ENCODE measurements at places on chromosomes 6 and 20. TPM values are rescaled to one million over a fixed set of nuclear protein-coding genes. Genes with fewer than 3 reads are reported as not detected.

The VARS1 gene
- total RNA-seq: 53.0 TPM

The EPB41L1 gene
- total RNA-seq: 19.3 TPM

The ROS1 gene
- 0.05 TPM for total RNA-seq

The AURKA gene
- total RNA-seq: 14.3 TPM

The RIPPLY2 gene
- total RNA-seq: not detected

The ZC2HC1B gene
- total RNA-seq: 0.28 TPM

The EEF1E1 gene
- 14.0 TPM for total RNA-seq

- no peak overlapping the region for H3K4me3 ChIP-seq
- peaks cover 13% of the 10 kb centered on the region for H3K4me1 ChIP-seq
- no peak for DNase-seq
- H3K27ac ChIP-seq: peak overlapping the region; percentile 9
- peaks cover 2% of the 10 kb centered on the region for H3K27me3 ChIP-seq
- no peaks in the 10 kb centered on the region for H3K36me3 ChIP-seq
These were observed 65.9 kb upstream of the DDR1 start for GRCh38 chr6:30818391-30818841.

DNA sequence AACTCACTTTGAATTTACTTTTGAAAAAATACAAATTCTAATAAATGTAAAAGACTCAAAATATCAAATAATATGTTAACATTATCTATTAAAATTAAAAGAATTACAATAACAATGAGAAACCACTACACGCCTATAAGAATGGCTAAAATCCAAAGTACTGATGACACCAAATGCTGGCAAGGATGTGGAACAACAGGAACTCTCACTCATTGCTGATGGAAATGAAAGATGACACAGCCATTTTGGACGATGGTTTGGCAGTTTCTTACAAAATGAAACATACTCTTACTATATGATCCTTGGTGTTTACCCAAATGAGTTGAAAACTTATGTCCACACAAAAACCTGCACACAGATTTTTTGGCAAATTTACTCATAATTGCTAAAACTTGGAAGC is 15.6 kb upstream of the STX11 start:
- H3K36me3 ChIP-seq: no peaks in the 10 kb centered on the region
- no peak for DNase-seq

DNA sequence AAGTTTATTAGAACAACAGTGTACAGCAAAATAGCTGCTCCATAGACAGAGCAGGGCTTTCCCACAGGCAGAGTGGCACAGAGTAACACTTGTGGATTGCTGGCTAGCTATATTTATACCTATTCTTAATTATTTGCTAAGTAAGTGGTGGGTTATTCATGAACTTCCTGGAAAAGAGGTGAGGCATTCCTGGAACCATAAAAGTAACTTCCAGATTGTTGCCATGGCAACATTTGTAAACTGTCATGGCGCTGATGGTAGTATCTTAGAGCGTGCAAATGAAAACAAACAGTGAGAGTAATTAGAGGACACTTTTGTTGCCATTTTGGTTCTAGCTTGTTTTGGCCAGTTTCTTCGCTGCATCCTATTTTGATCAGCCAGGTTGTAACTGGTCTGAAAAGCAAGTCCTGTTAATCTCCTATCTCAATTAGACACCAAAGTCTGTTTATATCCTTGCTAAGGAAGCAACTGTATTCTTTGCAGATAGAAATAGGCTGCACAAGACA is 23.9 kb downstream of the DEFB114 start:
- no peak overlapping the region for H3K4me3 ChIP-seq
- H3K36me3 ChIP-seq: no peaks in the 10 kb centered on the region
- no peaks in the 10 kb centered on the region for H3K27me3 ChIP-seq
- no peak overlapping the region for H3K27ac ChIP-seq

DNA sequence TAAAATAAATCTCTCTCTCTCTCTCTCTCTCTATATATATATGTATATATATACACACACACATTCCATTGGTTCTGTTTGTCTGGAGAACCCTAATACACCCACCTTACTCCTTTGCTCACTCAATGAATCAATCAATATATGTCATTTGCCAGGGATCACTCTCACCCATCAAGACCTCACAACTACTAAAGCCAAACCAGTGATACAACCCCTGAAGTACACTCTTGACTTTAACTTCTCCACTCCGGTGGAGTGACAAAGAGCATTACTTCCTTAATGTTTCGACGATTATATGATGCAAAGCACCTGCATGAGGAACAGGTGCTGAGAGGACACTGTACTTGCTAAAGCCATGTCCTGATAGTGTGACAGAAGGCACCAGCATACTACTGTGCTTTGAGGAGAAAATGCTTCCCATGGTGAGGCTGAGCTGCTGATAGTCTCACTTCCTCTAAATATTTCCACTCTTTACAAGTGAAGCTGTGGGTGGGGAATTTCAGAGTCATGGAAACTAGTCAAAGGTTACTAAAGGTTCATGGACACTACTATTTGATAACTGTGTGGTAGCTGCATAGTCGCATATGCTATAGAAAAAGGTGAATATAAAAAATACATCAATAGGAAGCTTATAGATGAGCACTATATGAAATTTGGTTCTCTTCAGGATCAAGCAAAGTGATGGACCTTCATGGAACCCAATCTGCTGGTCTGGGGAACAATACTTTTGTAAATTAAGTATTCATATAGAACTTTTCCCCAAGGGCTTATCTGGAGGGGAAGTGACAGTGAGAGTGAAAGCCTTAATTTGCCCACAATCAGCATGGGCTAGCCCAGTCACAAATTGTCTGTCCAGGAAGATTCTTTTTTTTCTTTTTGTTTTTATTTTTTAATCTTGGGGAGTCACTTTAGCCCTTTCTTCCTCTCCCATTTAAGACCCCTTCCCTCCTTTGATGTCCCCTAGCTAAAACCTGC is 141.9 kb upstream of the NEDD9 start:
- H3K36me3 ChIP-seq: no peaks in the 10 kb centered on the region
- no peak for DNase-seq
- H3K27me3 ChIP-seq: peaks cover 2% of the 10 kb centered on the region
- H3K4me3 ChIP-seq: no peak overlapping the region

GRCh38 chr6:113690281-113691259 is 166.6 kb upstream of the MARCKS start:
- H3K4me3 ChIP-seq: no peak overlapping the region
- no peaks in the 10 kb centered on the region for H3K36me3 ChIP-seq
- H3K4me1 ChIP-seq: no peaks in the 10 kb centered on the region
- H3K27ac ChIP-seq: no peak overlapping the region
- H3K27me3 ChIP-seq: no peaks in the 10 kb centered on the region

GRCh38 chr6:152236370-152237097 is 400.6 kb downstream of the SYNE1 start:
- H3K27me3 ChIP-seq: no peaks in the 10 kb centered on the region
- H3K4me3 ChIP-seq: no peak overlapping the region
- peaks cover 12% of the 10 kb centered on the region for H3K4me1 ChIP-seq
- no peak overlapping the region for H3K27ac ChIP-seq
- peaks cover 11% of the 10 kb centered on the region for H3K36me3 ChIP-seq

DNA sequence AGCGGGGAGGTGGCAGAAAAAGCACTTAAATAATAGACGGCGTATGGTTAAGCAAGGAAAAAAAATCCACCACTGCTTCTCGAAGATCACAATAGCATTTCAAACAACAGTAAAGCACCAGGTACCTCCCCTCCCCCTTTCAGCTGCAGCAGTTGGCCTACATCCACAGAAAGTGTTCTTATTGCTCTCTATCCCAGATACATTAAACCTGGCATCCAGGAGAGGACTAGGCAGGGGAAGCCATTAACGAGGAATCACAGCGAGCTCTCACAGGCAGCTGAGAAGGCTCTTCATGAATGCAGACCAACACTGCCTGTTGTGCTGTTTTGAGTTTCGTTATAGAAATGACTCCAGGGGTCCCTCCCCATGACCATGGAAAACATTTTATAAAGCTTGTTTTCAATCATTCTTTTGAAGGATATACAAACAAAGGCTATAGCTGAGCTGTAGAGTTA is 11.8 kb downstream of the FYN start:
- H3K27ac ChIP-seq: peak overlapping the region; percentile 27
- no peak for DNase-seq
- no peak overlapping the region for H3K4me3 ChIP-seq
- H3K36me3 ChIP-seq: peaks cover 10% of the 10 kb centered on the region

- H3K27me3 ChIP-seq: peaks cover 2% of the 10 kb centered on the region
- H3K27ac ChIP-seq: no peak overlapping the region
- H3K4me3 ChIP-seq: no peak overlapping the region
- no peaks in the 10 kb centered on the region for H3K36me3 ChIP-seq
- DNase-seq: no peak
These were observed 67.7 kb downstream of the SLC16A10 start for GRCh38 chr6:111154981-111155380.

GRCh38 chr6:43263314-43264178 is 20.3 kb downstream of the TTBK1 start:
- H3K27me3 ChIP-seq: peaks cover 7% of the 10 kb centered on the region
- peak overlapping the region; percentile 22 for H3K27ac ChIP-seq
- no peaks in the 10 kb centered on the region for H3K36me3 ChIP-seq
- H3K4me1 ChIP-seq: peaks cover 15% of the 10 kb centered on the region

DNA sequence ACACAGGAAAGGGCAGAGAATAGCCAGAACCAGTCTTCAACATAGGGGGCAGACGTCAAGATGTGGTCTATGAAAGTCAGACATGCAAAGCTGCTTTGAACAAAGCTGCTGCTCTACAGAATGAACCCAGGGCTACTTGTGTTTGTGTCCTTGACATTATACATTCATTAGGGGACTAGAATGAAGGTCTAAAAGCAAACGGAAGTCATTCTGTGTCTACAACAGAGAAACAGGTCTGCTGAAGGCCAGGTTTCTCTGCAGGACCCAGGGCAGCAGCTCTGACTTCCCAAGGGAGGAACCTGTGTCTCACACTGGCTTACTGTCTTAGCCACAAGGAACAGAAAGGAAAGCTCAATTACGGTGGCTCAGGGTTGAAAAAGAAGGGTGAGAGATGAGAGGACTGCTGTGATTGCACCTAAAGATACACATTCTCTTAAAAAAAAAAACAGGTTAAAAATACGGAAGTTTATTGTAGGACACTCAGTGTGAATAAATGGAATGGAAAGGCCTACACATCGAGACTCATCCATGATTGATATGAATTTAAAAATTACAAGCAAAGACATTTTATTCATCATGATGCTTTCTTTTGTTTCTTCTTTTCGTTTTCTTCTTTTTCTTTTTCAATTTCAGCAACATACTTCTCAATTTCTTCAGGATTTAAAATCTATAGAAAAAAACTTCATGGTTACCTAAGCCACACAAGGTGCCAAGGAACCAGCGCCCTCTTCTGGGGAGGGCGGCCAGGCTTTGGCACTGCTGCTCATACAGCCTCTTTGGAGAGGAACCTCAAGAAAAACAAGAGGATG is 6.7 kb downstream of the PSMA7 start:
- peaks cover 10% of the 10 kb centered on the region for H3K4me1 ChIP-seq
- no peak overlapping the region for H3K4me3 ChIP-seq
- no peak overlapping the region for H3K27ac ChIP-seq
- peak; percentile 71 for DNase-seq

- peak overlapping the region; percentile 95 for H3K27ac ChIP-seq
- H3K4me1 ChIP-seq: peaks cover 89% of the 10 kb centered on the region
- H3K4me3 ChIP-seq: peak overlapping the region; percentile 96
- no peak for DNase-seq
- H3K36me3 ChIP-seq: peaks cover 75% of the 10 kb centered on the region
- H3K27me3 ChIP-seq: peaks cover 11% of the 10 kb centered on the region
These were observed 28.0 kb upstream of the ADGRF5 start for GRCh38 chr6:46949632-46950280.

GRCh38 chr20:3681931-3682781 is at the start of gene ADAM33:
ADAM33 (minus strand) TSS chr20:3682010; CDS start chr20:3682004, 6 bp downstream.
- H3K4me3 ChIP-seq: no peak within 1 kb of the TSS
- peaks cover 2% of the 10 kb centered on the region for H3K27me3 ChIP-seq
- H3K36me3 ChIP-seq: no peaks in the 10 kb centered on the region
- peak; percentile 17 for DNase-seq
- no peak within 1 kb of the TSS for H3K27ac ChIP-seq
- no peaks in the 10 kb centered on the region for H3K4me1 ChIP-seq

DNA sequence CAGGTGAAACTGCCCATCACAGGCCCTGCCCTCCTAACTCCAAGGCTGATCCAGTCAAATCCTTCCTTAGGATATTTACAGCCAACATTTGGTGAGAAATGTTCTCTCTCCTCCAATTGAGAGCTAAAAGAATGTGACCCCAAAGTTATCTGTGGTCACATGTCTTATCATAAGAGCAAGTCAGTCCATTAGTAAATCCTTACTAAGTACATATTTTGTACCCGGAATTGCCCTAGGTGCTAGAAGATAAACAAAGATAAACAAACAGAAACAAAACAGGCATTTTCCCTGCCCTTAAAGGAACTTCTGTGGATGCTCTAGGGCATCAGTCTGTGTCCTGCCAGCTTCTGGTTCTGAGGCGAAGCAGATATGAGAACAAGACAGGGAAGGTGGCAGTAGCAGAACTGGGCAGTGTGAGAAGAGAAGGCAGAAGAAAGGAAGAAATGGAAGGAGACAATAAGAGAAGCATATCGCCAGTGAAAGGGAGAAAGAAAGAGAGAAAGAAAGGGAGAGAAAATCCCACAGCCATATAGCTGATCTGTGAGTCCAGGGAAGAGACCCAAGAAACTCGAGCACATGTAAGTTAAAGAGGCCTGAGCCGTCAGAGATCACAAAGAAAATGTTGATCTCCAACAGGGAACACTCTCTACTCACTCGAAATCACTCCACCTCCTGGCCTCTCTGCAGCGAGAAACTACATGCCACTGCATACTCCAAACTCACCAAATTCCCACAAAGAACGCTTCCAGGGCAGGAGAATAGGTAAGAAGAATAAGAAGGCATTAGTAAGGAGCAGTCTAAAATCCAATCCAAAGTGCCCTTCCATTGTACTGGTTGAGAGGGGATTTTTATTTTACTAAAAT is 41.7 kb downstream of the CDK5RAP1 start:
- H3K27ac ChIP-seq: no peak overlapping the region
- H3K4me1 ChIP-seq: no peaks in the 10 kb centered on the region
- peaks cover 2% of the 10 kb centered on the region for H3K27me3 ChIP-seq
- no peak for DNase-seq
